ENCODE measurements at places on chromosomes 2 and 18.

GRCh38 chr2:12715258-12716031 lies 1.3 kb upstream of the TRIB2 start:
- DNase-seq = no peak

DNA sequence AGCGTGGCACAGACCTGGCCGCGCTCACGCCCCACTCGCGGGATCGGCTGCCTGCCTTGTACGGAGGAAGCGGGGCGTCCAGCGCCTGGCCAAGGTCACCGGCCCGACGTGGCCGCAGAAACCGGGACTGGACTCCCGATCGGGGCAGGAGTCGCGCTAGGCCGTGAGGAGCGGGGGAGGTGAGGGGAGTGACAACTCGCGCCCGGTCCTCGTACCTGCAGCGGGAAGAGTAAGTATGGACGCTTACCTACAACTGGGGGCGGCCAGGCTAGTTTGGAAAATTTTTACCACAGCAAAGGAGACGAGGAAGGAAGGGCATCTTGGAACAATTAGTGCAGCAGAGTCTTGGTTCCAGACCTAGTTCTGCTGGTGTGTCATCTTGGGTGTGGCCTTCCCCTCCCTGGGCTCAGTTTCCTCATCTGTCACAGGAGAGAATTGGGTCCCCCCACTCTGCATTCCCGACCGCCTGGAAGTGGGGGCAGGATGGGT lies 693 bp downstream of the UBE2F start:
- DNase-seq = no peak

GRCh38 chr18:3062798-3063680 lies 50.1 kb upstream of the LPIN2 start:
- DNase-seq = peak; percentile 66

DNA sequence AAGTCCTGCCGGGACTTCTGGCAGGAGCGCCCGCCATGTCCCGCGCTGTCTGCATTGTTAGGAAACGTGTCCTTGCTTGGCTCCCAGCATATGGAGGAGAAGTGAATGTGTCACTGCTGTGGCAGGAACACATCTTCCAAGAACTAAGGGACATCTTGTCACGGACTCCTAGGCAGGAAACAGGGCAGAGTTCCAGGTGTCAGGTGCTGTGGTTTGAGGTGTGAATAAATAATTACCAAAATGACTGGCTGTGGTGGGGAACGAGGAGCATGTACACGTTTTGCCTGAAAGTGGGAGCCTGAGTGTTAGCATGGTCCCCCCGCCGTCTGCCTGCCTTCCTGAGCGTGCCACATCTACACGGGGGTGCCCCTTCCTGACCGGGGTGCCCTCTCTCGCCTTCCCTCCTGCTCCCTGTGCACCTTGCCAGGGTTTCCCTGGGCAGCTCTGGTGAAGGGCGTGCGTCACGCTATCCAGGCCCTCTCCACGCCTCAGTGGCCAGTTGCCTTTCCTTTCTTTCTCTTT lies 237.5 kb downstream of the LDLRAD4 start:
- no peak for DNase-seq

DNA sequence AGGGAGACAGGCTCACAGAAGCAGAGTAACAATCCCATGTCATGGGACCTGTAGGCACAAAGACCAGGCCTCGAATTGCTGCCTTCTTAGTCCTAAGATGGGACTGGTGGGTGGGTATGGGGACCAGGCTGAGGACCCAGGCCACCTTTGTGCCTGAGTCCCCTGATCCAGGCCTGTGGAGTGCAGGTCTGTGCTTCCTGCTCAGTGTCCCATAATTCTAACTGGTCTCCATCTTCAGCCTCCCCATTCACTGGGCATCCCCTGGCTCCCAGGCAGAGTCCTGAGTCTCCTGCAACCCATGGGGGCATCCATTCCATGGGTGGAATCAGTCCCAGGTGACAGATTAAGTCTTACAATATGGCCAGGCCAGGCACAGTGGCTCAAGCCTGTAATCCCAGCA lies 83.9 kb downstream of the SMAD7 start:
- DNase-seq = no peak

- DNase-seq = no peak
These were observed 14.1 kb downstream of the AMER3 start for GRCh38 chr2:130769343-130769907.

DNA sequence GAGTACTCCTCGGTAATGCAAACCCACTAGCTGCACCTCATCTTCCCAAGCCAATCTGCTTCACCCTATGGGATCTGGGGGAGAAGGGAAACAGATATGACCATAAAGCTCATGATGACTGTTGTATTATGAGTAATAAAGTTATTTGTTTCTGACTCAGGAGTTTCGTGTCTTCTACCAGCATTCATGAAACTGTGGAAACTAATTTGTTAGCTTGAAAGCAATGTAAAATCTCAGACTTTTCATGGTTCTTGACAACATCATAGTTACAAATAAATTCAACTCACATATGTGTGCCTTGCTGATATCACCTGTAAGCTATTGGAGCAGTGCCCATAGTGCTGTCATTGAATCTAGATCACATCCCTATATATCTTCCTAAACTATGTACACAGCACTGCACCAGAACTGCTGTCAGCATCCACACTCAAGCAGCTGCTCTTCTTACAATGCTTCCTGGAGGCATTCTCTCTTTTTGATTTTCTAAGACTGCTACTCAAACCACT lies 135.6 kb upstream of the KYNU start:
- no peak for DNase-seq

- DNase-seq = no peak
These were observed 102.7 kb downstream of the OSBPL6 start for GRCh38 chr2:178297091-178297411.

- DNase-seq = no peak
These were observed 259.6 kb upstream of the UBE2E3 start for GRCh38 chr2:180720829-180721228.

- DNase-seq = no peak
These were observed 562.7 kb upstream of the ID2 start for GRCh38 chr2:8118940-8119781.

- DNase-seq = no peak
These were observed 112.9 kb upstream of the TTC27 start for GRCh38 chr2:32514946-32515345.

DNA sequence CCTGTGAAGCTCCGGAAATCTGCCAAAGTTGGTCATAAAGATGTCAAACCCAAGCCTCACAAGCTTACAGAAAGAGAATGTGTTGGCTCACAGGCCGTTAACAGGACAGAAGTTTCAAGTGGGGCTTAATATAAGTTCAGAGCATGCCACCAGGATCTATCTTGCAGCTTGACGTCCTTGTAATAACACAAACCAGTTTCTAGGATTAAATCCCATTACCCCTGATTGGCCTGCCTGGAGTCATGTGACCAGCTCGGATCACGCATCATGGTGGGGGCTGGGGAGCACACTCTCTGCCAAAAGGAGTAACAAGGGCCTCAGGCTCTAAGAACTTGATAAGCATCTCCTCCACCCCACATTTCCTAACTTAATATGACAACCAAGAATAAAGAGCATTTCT lies 38.9 kb upstream of the SCG2 start:
- DNase-seq = no peak

DNA sequence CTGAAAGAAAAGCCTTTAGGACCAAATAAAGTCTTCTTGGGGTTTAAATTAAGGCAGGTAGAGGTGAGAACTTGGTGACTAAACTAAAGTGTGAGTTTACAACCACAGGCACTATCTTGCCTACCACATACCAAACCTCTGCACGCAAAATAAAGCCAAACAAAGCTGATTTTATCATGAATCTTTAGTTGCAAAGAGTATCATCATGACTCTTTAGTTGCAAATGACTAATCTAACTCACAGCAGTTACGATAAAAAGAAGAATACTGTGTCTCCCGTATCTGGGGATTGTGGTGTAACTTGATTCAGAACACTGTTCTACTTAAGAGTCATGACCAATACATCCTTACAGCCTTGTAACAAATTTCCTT lies 11.2 kb downstream of the CFAP210 start:
- no peak for DNase-seq

DNA sequence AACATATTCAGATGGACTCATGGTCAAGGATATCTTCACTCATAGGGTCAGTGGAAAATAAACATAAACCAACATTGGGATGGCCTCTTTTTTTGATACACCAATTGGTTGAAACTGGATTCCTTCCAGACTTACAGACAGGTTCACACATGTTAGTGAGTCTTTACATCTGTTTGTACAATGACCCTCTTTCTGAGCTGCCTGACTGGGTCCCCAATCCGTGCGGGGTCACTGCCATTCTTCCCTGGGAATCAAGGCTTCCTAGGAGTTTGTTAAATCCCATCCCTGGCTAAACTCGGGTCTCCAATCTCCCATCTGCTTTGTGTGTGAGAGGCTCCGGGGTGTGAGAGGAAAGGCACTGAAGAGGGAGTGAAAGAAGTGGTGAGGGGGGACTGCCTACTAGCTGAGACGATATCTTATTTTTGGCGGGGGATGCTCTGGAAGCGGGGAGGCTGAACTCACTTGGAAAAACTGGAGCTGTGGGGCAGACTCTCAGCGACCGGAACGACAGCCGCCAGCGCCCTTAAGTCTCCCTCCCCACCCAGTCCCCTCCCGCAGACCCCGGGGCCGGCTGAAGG lies 487 bp downstream of the STARD6 start:
- DNase-seq = no peak

Measured in stimulated activated CD4-positive, alpha-beta T cell treated with anti-CD3 and anti-CD28 coated beads, Interleukin-12 subunit alpha, Interleukin-12 subunit beta, amount 100 ng/mL, for 24 hours (primary cell).